ENCODE measurements at places on chromosomes 3 and 15. TPM values are rescaled to one million over a fixed set of nuclear protein-coding genes. Genes with fewer than 3 reads are reported as not detected.
A peak's percentile ranks its signal among the peaks of the same experiment; 100 is the strongest.

DNA sequence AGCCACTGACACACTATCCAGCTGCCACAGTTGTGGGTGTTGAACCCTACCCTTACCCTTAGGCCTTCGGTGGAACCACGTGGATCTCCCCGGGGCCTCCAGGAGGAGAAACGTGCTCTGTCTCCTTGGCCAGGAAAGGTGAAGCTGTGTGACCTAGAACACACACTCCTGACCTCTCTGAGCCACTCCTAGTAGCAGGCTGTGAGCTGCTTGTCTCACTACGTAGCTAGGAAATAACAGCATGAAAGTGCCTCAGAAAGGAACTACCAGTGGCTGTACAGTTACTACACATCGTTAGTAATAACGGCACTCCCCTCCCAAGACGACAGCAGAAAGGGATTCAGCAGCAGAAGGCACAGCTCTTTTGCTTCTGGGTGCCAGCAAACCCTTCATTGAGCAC lies 36.2 kb upstream of the SLC6A6 start:
- no peak for DNase-seq

DNA sequence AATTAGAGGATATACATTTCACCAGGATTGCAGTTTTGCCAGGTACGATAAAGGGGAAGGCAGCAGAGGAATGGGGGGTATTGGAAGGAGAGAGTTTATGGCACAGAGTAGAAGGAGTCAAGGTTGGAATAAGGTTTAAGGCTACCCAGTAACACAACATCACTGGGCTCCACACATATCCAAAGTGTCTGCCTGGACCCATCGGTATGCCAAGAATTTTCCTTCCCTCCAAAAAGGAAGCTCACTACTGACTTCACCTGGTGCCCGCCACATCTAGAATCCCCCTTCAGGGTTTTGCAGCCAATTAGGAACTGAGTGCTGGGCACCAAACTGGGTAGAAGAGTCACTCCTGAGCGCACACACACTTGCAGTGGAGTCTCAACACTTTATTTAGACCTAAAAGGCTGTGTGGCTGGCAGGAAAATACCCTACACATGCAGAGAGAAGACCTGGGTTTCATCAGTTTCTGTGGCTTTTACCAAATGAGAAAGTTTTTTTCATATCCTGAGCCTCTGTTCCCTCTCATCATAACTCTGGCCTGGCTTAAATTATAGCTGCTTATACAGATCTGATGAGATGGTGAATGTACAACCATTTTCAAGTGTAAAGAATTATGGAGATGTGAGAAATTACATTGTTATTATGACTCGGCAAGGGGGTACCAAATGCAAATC lies 190.8 kb upstream of the LPP start:
- no peak for DNase-seq

DNA sequence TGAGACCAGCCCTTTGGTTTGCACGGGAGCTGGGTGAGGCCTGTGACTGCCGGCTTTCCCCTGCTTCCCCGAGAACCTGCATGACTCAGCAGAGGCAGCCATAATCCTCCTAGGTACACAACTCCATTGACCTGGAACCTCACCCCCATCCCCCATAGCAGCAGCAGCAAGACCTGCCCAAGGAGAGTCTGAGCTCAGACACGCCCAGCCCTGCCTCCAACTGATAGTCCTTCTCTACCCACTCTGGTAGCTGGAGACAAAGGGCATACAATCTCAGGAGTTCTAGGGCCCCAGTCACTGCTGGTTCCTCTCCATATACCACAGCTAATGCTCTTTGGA lies 141.0 kb upstream of the ARHGEF26 start:
- no peak for DNase-seq

- peak; percentile 59 for DNase-seq
Measured at GRCh38 chr3:40580494-40581091, 55.8 kb downstream of the ZNF621 start.

- DNase-seq: peak; percentile 25
Measured at GRCh38 chr15:39462691-39463090, 118.2 kb upstream of the THBS1 start.

DNA sequence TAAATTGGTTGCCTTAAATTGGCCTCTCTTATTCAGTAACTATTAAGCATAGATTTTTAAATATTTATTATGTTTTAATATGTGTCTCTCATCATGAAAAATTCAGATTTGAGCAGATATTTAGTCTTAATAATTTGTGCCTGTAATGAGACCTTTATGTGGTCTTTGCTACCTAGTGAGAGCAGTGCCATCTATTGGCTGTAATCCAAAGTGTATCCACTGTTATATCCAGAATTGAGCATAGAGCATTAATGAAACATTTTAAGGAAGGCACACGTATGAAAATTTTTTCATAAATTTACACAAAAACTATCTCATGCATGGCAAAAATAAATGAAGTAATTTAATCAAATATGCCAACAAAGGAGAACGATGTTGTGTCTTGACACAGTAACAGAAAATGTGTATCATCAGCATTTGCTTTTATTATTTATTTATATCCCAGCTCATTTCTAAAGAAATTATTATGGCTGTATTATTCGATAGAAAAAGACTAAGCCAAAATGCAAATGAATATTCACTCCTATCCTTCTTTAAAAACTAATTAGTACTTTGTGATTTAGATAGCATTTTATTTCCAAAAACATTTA lies 203.5 kb downstream of the RSRC1 start:
- peak; percentile 26 for DNase-seq

DNA sequence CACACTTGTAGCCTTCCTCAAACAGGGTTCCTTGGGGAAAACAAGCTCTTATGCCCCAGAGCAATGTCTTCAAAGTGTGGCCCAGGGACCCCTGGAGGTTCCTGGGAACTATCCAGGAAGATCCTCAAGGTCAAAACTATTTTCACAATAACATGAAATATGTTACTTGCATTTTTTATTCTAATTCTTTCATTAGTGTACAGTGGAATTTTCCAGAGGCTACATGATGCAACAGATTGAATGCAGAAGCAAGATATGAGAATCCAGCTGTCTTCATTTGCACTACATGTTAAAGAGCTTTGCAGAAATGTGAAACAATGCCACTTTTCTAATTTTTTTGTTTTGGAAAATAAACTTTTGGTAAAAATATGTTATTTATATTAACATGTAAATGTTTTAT lies 190.9 kb downstream of the SLC9A9 start:
- no peak for DNase-seq

DNA sequence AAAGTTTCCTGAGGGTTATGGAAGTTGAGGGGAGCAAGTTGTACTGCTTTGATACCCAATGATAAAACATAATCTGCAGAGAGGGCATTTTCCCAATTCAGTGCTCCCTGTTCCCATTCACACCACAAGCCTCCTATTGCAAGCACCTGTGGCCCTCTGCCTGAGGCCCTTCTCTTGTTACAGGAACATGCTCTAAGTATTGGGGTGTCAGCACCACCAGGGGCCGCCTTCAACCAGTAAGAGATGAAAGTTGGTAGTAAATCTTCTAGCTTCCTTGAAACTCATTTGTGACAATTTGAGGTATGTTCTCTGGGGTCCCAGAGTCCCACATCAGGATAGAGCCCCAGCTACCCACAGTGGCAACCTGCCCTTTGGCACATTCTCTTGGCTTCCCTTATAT lies 265.4 kb upstream of the ARHGEF26 start:
- DNase-seq: no peak

DNA sequence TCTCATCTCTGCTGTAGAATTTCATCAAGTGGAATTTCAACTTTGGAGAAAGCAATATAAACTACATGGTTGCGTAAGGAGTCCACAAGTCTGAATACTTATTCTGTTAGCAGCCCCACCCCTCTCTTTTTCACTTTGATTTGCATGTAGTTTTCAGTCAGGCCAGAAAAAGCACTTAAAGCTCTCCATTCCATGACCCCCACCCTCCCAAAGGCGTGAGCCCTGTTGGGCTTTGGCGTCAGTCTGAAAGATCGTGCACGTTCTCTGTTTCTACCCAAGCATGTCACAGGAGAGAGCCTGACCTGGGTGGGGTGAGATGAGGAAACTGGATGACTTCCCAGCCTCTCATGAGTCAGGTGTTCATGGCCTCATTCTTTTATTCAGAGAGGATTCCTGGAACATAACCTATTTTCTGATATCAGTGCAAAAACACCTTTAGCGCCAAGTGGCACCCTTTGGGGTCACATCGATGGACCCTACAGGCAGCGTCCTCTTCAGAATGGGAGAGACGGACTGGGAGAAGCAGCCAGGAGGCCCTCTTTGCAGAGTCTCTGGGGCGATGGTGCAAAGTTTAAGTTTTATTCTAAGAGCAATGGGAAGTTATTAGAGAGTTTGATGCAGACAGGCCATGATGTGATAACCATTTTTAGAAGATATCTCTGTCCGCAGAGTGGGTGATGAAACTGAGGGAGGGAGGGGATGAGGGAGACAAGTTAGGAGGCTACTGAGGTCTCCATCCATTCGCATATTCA lies 55.8 kb downstream of the LSM3 start:
- DNase-seq: no peak

- DNase-seq: no peak
Measured at GRCh38 chr3:25335356-25335755, 92.7 kb upstream of the RARB start.

- no peak for DNase-seq
Measured at GRCh38 chr3:116969135-116969534, 259.6 kb downstream of the TUSC7 start.

GRCh38 chr3:8286086-8286485 lies 215.5 kb upstream of the LMCD1 start:
- no peak for DNase-seq

GRCh38 chr3:12473511-12473910 lies 10.8 kb upstream of the TSEN2 start:
- DNase-seq: no peak

GRCh38 chr15:92596623-92597022 lies 59.0 kb downstream of the FAM174B start:
- no peak for DNase-seq

- DNase-seq: no peak
Measured at GRCh38 chr3:14194865-14195264, 16.2 kb downstream of the LSM3 start.

- peak; percentile 11 for DNase-seq
Measured at GRCh38 chr3:187551416-187551815, 118.8 kb downstream of the SST start.

DNA sequence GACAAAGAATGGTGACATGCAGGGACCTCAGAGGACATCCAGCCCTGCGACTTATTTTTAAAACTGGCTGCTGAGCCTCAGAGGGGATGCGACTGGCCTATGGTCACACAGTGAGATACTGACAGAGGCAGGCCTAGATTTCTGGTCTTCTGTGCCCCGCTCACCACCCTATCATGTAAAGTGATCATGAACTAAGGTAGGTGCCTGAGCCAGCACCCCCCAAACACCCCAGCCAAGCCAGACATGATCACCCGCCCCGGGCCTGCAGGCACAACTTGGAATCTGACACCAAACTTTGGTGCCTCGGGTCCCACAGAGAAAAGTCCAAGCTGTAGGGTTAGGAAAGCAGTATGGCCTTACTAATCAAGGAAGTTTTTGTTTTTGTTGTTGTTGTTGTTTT lies 33.9 kb upstream of the HHATL start:
- DNase-seq: no peak

DNA sequence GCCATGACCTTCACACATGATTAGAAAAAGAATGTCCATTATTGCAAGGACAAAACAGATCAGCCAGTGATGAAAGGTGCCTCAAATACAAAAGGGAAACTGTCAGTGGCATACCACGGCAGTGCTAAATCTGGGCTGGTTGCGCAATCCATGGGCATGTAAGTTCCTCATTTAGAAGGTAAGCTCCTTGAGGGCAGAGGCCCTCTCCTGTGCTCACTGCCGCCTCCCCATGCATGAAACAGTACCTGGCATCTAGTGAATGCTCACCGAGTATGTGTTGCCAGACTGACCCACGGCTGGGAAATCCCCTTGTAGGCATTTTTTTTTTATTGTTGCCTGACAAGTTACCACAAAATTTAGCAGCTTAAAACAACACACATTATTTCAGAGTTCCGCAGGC lies 312.1 kb upstream of the CHRM5 start:
- no peak for DNase-seq

DNA sequence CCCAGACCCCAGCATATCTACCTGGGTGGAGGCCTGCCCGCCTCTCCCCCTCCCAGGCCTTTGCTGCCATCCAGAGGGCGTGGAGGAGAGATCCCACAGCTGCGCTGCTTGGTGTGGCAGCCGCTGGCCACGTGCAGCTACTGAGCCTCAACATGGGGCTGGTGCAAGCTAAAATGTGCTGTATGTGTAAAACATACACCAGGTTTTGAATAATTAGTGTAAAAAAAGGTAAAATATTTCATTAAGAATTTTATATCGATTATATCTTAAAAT lies 95.8 kb downstream of the SEC22A start:
- no peak for DNase-seq

- DNase-seq: no peak
Measured at GRCh38 chr15:98907927-98908471, 99.6 kb downstream of the PGPEP1L start.

DNA sequence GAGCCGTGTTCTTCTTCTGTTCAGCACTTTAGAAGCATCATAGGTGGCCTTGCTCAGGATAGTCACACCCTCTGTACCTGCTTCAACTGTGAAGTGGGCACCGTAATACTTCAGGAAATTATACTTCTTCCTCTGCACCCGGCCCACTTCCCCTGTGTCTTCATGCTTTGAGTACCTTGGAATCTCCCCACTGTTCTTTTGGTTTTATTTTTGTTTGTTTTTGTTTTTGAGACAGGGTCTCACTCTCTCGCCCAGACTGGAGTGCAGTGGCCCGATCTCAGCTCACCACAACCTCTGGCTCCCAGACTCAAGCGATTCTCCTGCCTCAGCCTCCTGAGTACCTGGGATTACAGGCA lies 1.7 kb downstream of the P2RY14 start:
- DNase-seq: no peak

GRCh38 chr3:19436746-19437145 lies 288.4 kb downstream of the KCNH8 start:
- no peak for DNase-seq

GRCh38 chr3:148932972-148933371 lies 58.4 kb upstream of the GYG1 start:
- no peak for DNase-seq

The EOGT gene
- 15.3 TPM for total RNA-seq

The CAMP gene
- total RNA-seq: not detected

The POMGNT2 gene
- total RNA-seq: 20.7 TPM

The SLC27A2 gene
- 1.3 TPM for total RNA-seq

The ATP13A5 gene
- total RNA-seq: 0.30 TPM

The CORO2B gene
- total RNA-seq: 2.5 TPM

The XIRP1 gene
- total RNA-seq: not detected

The CCDC39 gene
- not detected for total RNA-seq

The ABCC5 gene
- 28.5 TPM for total RNA-seq

The OPA1 gene
- 118 TPM for total RNA-seq

The GOLGA8M gene
- not detected for total RNA-seq

All from Daoy (cell line).